ENCODE measurements at places on chromosomes 13 and 19.

DNA sequence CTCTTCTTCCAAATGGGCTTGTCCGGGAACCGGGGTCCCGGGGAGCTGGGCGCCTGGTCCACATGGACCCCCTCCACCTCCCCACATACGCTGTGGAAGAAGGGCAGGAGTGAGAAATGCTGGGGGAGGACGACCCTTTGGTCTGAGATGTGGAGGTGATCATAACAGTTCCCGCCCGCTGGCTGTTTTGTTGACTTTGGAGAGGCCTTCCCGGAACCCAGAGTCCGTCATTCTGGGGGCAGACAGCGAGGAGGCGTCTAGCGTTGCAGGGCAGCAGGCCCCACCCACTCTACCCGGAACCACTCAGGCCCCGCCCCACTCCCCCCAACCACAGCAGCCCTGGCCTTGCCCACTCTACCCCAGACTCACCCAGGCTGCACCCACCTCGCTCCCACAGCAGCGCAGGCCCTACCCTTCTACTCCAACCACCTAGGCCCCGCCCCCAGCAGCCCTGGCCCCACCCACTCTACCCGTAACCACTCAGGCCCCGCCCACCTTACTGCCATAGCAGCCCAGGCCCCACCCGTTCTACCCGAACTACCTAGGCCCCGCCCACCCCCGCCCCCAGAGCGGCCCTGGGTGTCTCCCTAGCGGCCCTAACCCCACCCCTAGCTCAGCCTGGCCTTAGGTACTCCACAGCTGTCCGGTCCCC lies 7.1 kb downstream of the GPR108 start:
- DNase-seq, result no peak

GRCh38 chr13:29587645-29588044 lies 7.8 kb downstream of the SLC7A1 start:
- DNase-seq, result no peak

DNA sequence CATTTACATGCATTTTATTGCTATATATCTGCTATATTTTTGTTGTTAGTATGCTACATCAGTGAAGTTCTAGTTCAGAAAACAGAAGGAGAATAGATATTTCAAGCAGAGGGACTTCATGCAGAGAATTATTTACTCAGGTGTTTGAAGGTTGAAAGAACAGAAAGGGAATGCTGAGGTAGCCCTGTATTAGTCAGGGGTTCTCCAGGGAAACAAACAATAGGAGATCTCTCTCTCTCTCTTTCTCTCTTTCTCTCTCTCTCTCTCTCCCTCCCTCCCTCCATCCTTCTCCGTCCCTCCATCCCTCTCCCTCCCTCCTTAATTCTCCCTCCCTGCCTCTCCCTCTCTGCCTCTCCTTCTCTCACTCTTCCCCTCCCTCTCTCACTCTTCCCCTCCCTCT lies 114.3 kb upstream of the TDRD3 start:
- DNase-seq, result no peak

DNA sequence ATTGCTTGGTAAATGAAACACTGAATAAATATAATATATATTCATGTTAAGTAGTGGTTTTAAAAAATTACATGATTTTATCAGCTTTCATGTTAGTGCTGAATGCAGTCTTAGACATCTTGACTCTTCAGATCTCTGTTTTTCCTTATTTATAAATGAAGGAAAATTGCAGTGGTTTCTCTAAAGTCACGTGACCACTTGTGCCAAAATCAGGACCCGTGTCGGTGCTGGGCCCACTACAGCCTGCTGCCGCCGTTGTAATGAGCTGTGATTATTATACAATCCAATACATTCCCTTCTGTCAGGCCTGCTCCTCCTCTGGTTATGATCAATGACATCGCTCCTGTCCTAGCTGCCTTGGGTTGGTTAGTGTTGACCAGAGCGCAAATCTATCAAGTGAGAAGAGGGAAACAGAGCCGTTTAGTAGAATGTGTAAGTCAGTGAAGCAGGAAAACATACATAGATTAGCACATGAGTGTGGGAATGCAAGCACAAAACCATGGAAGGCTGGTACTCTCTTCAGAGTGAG lies 88.2 kb downstream of the AKAP11 start:
- DNase-seq, result no peak

DNA sequence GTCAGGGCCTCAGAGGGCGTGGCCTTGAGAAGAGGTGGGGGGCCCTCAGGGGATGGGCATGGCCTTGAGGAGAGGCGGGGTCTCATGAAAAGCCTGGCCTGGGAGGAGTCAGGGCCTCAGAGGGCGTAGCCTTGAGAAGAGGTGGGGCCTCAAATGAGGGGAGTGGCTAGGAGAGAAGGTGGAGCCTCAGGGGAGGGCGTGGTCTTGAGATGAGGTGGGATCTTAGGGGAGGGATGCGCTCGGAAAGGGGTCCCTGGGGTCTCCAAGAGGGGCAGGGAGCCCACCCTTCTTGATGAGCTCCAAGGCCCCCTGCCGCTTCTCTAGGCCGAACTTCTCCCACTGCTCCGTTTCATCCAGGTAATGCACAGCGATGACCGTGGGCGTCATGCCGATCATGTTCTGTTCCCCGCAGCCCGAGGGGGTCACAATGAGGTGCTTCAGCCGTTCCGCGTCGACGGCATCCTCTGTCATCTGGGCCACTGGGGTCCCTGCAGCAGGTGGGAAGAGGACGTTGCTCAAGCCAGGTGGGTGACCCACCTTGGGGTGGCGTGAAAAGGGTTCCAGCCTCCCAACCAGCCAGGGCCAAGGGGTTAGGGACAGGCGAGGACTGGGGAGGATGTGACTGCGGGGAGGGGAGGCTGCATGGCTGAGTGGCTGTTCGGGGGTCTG lies 24.3 kb upstream of the TNFSF14 start:
- no peak for DNase-seq

Measured in stimulated activated CD4-positive, alpha-beta T cell treated with anti-CD3 and anti-CD28 coated beads, TNF-alpha, amount 100 ng/mL, for 4 hours (primary cell).